GM18507 (cell line): ENCODE measurements at places on chromosomes 2 and 18.

GRCh38 chr2:174740721-174741120 is 23.6 kb downstream of the CHRNA1 start:
- no peak for DNase-seq

DNA sequence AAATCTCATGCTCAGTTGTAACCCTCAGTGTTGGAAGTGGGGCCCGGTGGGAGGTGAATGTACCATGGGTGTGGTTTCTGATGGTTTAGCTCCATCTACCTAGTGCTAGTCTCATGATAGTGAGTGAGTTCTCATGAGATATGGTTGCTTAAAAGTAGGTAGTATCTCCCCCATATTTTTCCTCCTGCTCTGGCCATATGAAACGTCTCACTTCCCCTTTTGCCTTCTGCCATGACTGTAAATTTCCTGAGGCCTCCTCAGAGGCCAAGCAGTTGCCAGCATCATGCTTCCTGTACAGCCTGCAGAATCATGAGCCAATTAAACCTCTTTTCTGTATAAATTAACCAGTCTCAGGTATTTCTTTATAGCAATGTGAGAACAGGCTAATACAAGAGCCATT is 62.8 kb upstream of the RNF152 start:
- DNase-seq: no peak

DNA sequence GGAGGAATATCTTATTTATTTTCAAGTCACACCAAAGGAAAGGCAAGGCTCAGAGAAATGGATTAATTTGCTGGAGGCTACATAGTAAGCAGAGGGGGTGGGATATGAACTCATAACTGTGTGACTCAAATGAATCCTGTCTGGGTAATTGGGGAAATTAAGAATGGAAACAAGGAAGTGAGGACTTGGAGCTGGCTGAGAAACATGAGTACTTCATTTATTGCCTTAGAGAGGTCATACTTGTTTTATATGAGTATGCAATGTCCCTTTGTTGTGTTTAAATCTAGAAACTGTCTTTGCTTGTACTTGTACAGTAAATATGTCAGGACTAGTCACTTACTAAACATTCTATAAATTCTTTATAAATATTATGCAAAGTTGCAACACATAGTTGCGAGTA is 2166.7 kb upstream of the PIK3C3 start:
- DNase-seq: no peak

GRCh38 chr2:207956771-207957170 is 68.6 kb downstream of the PLEKHM3 start:
- no peak for DNase-seq

- no peak for DNase-seq
Observed at GRCh38 chr2:23635442-23636340, 250.7 kb downstream of the KLHL29 start.

- no peak for DNase-seq
Observed at GRCh38 chr18:69725009-69725408, 222.7 kb downstream of the CD226 start.

GRCh38 chr2:205086662-205087061 is 541.4 kb downstream of the PARD3B start:
- no peak for DNase-seq

- no peak for DNase-seq
Observed at GRCh38 chr2:65032019-65032975, 23.9 kb upstream of the CEP68 start.

GRCh38 chr2:196229013-196229412 is 57.6 kb upstream of the STK17B start:
- no peak for DNase-seq

DNA sequence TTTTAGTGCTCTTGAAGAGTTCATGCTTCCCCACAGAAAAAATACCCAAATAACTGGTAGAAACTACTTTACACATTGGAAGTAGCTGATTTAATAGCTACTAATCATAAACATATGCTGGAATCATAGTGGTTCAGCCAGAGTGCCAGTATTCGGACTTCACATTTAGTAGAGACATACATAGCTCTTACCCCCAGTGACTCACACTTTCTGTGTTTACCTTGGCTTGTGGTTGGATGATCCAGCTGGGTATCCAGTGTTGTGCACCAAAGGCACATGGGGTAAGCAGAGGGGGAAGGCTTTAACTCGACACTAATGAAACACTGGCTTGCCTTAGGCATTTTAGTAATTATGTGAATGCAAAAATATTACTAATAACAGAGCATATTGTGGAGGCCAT is 18.1 kb downstream of the ARHGAP28 start:
- no peak for DNase-seq

DNA sequence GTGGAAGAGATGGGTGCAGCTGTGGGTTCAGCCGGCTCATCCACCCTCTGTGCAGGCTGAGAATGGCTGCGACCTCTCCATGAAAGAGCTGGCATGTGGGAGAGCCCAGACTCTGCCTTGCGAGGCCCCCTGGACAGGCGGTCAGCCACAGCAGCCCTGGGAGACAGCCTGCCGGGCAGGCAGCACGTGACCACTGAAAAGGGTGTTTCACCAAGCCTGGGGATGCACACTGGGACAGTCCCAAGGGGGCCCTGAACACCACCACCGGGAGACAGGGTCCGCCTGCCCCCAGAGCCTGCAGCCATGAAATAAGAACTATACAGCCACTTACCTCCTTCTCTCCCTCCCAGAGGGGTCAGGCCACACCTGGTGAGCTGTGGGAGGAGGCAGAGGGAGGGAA is 11.5 kb downstream of the RFX8 start:
- DNase-seq: no peak

DNA sequence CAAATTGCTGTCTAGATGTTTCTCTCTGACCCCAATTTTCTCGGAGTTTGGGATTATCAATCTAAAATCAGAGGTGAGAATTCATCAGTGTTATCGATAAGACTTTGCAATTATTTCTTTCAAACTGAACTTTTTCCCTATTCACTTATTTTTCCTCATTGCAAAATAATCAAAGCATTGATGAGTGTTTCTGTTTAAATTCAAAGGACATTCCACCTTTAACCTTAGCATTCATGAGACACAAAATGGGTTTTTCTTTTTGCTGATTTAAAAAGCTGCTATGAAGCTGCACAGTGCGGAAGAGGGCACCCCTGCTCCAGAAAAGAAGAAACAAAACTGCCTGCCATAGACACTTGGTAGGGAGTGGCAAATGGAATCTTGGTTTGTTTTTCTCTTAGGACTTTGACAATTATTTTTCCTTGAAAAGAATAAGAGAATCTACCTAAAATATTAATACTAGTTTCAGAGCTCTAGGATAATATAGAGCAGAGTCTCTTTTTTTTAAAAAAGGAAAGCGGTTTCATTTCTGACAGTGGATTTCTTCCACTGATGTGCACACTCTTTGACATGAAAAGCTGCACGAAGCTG is 203.4 kb downstream of the TGIF1 start:
- DNase-seq: no peak

GRCh38 chr2:169796441-169796840 is 2.2 kb upstream of the SSB start:
- DNase-seq: no peak

GRCh38 chr2:212537726-212538304 is 787 bp downstream of the ERBB4 start:
- no peak for DNase-seq

- DNase-seq: no peak
Observed at GRCh38 chr2:34107811-34108210, 508.7 kb upstream of the FAM98A start.

DNA sequence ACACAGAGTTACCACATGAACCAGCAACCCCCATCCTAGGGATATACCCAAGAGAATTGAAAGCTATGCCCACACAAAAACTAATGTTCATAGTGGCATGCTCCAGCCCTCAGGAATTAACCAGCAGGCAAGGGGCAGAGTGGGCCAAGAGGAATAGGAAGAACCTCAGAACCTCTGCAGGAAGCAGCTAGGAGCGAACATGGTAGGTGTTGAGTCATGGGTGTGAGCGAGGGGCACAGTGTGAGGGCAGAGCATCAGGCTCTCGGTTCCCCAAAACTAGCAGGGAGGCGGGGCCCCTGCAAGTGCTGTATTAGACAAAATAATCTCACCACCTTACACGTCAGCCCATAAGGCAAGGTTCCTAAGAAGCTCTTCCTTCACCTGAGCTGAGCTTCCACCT is 5.6 kb upstream of the RUFY4 start:
- no peak for DNase-seq
